Fibroblast of lung (primary cell): ENCODE measurements at places on chromosomes 6 and 20. TPM values are rescaled to one million over a fixed set of nuclear protein-coding genes. Genes with fewer than 3 reads are reported as not detected.

DNA sequence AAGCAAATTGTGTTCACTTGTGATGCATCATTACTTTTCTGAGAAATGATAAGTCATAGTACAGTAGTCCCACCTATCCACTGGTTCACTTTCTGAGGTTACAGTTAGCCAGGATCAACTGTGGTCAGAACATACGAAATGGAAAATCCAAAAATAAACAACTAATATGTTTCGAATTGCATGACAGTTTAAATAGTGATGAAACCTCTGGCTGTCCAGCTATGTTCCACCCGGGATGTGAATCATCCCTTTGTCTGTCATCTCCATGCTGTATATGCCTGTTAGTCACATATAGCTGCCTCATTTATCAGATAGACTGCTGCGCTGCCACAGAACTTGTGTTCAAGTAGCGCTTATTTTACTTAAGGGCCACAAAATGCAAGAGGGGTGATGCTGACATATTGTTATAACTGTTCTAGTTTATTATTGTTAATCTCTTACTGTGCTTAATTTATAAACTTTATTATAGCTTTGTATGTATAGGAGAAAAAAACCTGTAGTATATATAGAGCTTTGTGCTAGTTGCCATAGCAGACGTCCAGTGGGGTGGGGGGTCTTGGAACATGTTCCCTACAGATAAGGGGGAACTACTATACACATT lies 29.2 kb downstream of the AFDN start:
- peak; percentile 98 for DNase-seq

Gene EDEM2
- total RNA-seq = 61.4 and 99.4 TPM in 2 replicates

DNA sequence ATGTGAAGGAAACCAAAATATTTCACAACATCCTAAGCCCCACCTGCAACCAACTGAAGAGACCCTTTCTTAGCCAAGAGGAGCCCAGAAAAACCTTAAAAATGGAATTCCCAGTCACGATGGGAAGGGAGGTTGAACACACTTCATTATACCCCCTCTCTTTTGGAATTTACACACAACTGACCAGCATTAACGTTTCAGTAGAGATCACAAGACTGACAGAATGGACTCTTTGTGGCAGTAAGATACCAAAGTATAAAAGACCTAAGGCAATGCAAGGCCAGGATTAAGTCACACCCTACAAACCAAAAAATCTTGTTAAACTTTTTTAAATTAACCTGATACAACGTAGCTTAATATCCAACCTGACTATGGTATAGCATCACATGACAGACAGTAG lies 190.9 kb downstream of the OTOR start:
- no peak for DNase-seq

DNA sequence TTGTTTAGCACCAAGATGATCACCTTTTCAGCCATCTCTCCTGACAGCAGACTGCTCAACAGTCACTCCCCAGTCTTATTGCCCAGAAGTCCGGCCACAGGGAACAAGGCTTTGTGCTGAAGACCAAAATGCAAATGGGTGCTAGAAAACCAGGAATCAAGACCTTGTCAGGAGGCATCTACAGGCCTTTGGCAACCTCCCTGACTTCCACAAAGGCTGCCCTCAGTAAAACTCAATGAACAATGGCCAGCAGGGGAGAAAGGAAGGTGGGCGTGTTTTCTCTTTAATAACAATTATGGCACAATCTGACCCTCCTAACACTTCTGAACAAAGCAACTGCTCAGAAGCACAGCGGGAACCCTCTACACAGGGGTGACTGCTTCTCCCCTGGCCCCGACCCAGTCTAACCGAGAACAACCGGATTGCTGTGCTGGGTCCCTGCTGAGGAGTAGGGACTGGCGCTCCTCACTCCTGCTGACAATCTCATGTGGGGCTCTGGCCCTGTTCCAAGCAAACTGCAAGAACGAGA lies 41.6 kb downstream of the PLCG1 start:
- no peak for DNase-seq

- DNase-seq = no peak
Observed at GRCh38 chr6:44732243-44732642, 344.7 kb downstream of the CDC5L start.

Gene SASH1
- 21.3 and 38.6 TPM in 2 replicates for total RNA-seq

DNA sequence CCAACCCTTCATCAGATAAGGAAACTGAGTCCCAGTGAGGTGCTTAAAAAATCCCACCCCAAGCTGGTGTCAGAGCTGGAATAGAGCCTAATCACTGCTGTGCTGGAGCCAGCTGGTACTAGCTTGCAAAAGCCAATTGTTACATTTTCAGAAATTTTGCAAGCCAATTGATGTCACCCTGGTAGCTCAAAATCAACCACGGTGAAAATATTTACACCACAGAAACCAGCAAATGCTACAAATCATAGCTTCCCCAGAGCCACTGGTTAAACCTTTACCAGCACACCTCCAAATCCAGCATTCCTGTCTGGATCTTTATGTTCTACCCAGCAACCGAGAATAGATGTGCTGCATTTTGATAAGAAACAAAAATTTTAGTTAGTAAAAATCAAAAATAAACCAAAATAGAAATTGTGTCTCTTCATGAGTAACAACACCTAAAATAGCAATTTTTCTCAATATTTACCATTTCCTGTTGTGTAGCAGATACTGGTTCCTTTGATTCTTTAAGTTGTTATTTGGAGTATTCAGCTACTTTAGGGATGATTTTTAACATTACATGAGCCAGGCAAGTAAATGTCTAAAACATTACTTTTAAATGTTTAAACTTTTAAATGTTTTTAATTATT lies 7.2 kb upstream of the LCA5 start:
- DNase-seq = peak; percentile 89

GRCh38 chr6:25275436-25275835 lies 3.7 kb upstream of the CARMIL1 start:
- DNase-seq = no peak

- DNase-seq = no peak
Observed at GRCh38 chr6:17914651-17915050, 72.8 kb downstream of the KIF13A start.

Gene GATA5
- 0.26 and 0.83 TPM in 2 replicates for total RNA-seq

- peak; percentile 13 for DNase-seq
Observed at GRCh38 chr20:52852714-52853113, 119.4 kb upstream of the TSHZ2 start.

DNA sequence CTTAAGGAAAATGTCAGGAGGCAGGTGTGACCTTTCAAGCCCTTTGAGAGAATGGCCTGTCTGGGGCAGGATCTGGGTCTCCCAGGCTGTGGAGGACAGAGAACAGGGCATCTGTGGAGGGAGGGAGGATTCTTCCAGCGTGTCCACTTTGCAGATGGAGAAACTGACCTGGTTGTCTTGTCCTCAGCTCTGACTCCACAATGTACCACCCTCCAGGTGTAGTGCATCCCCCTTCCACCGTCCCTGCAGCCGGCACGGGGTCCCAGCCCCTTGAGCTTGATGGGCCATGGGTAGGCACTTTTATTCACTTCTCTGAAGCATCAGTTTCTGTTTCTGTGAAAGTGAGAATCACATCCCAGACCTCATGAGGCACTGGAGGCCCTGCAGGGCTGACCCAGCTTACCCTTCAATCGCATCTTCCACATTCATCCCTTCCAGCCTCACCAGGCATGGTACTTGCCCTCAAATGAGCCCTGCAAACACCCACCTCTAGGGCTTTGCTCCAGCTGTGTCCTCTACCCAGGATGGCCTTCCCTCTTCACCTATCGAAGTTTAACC lies 4.6 kb upstream of the TGM2 start:
- no peak for DNase-seq

DNA sequence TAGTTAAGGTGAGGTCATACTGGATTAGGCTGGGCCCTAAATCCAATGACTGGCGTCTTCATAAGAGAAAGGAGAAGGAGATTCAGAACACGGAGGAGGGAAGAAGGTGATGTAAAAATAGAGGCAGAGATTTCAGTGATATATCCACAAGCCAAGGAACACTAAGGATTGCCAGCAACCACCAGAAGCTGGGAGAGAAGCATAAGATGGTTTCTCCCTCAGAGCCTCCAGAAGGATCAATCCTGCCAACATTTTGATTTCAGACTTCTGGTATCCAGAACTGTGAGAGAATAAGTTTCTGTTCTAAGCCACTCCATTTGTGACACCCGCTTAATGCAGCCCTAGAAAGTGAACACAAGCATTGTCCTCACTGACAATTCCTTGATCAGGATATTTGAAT lies 33.6 kb upstream of the NRSN1 start:
- no peak for DNase-seq

DNA sequence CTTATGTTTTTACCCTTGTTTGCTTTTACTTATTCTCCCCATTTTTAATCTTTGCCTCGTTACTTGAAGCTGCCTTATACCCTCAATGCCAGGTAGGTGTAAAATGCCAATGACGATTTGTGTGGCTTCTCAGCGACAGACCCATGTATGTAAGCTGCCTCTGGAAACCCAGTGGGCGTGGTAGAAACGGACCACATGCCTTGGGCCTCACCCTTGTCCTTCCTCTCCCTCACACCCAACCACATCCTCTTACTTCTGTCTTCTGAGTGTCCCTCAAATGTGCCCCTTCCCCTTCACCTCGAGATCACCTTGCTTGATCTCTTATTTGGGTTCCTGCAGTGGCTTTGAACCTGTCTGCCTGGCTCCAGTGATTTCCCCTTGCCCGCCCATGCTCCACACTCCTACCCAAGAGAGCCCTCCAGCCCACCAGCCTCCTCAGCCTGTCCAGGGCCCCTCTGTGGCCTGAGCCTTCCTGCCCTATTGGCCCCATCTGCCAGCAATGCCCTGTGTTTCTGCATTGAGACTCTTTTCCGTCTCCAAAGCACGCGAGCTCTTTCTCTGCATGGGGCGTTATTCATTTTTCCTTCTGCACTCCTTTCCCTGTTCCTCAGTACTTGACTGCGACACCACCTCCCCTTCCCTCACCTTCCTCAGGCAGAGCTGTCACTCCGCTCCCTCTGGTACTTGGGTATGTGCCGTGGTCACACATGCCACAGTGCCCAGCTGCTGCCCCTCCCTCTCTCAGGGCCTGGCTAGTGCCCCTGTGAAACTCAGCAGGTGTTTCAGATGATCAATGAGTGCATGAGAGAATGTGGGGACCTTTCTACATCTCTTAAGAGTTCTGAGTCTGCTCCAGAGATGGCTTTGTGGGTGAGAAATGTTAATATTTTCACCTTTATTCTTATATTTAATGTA lies 115.4 kb downstream of the SLX4IP start:
- DNase-seq = no peak

- DNase-seq = no peak
Observed at GRCh38 chr20:3031524-3032147, 11.8 kb upstream of the GNRH2 start.

DNA sequence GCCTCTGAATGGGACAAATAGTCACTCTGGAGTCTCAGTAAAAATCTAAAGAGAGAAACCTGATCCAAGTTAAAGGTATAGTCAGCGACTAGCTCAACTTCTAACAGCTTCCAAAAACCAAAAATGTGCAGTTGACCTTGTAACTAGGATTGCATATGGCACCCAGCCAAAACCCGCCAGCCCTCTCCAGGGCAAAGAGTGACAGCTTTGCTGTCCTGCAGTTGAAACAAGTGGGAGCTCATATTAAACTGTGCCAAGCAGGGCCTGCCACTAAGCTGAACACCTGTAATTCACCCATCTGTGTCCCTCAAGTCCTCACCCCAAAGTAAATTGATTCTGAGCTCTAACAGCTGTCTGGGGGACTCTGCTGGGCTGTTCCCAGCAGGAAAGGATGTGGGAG lies 695.3 kb downstream of the MAFB start:
- DNase-seq = no peak

DNA sequence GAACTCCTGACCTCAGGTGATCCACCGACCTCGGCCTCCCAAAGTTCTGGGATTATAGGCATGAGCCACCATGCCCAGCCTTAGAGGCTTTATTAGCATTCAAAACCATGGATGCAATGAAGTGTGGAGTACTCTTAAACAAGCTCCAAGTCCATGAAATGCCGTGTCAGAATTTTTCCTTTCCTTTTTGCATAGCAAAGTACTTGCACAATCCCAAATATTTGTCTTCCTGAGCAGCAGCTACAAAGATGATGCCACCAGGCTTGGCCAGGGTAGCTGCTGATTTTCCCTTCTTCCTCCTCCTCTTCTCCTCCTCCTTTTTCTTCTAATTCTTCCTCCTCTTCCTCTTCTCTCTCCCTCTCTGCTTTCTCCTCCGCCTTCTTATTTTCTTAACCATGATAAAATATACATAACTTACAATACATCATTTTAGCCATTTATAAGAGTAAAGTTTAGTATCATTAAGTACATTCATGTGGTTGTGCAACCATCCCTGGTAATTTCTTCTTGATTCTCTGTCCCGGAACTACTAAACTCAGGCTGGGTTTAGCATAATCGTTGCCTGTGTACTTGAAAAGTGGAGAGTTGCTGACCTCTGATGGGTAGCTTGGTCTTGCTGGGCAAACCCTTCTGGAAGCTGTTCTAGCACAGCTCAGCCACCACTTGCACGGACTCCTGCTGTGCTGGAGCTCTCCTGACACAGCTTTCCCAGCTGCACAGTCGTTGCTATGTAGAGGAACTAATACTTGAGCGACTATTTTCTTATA lies 20.3 kb downstream of the MUCL3 start:
- DNase-seq = peak; percentile 17

Gene DUSP15
- total RNA-seq = not detected in 2 replicates

Gene SLC17A2
- total RNA-seq = under 0.01 TPM in 1 of 2 replicates, not detected in the other

Gene HMGN3
- total RNA-seq = 28.5 and 30.2 TPM in 2 replicates

DNA sequence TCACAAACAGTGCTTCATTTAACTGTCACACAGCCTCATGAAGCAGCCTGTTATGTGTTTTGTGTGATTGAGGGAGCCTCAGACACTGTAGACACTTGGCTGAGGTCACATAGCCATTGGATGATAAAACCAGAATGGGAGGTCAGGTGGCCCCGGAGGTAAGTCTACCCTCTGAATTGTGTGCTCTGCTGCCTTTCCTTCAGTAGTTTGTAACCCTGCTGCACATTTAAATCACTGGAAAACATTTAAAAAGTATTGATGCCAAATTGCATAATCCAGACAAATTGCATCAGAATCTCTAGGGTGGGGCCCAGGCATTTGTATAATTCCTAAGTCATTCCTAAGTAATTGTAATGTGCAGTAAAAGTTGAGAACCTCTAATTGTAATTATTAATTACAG lies 85.2 kb upstream of the ECI2 start:
- no peak for DNase-seq

Gene LY6G6D
- total RNA-seq = not detected in 2 replicates

DNA sequence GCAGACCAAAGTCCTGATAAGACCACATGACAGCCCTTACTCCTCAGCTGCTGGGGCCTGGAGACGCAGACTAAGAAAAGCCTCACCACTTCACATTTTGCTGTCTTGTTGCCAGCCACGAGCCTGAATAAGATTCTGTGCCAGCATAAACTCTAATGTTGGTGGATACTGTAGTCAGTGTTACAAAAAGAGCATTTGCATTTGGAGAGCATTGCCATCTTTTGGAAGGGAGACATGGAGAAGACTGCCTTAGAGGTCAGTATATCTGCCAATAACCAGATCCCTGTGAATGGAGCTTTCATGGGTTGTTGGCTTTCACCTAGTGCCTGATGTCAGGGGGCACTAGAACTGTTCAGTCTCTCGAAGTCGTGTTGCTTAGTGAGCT lies 315.2 kb downstream of the ZFAND3 start:
- no peak for DNase-seq

Gene BPIFB4
- total RNA-seq = not detected in 2 replicates
